ENCODE measurements at places on chromosomes 13 and 19.

GRCh38 chr13:40102360-40102727 lies 446.9 kb downstream of the COG6 start:
- DNase-seq, result no peak

DNA sequence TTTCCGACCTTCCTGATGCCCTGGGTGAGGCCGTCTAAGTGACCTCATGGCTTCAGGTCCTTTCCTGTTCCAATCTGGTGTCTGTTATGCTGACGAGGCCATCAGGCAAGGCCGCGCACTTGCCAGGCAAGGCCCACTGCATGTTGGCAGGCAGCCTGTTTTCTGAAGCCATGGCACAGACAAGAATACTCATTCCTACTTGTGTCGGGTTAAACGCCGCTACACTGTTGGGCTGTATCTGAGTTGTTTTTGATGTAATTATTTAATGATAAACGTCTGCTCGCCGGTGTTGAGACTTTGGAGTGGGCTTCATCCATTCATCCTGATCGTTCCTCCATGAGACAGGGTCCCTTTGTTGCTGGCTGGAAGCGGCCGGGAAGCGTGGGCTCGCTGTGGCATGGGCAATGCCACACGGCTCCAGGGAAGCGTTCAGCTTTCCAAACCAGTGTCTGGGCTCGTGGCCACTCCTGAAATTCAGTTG lies 92.1 kb downstream of the ATP11A start:
- DNase-seq, result peak; percentile 40

DNA sequence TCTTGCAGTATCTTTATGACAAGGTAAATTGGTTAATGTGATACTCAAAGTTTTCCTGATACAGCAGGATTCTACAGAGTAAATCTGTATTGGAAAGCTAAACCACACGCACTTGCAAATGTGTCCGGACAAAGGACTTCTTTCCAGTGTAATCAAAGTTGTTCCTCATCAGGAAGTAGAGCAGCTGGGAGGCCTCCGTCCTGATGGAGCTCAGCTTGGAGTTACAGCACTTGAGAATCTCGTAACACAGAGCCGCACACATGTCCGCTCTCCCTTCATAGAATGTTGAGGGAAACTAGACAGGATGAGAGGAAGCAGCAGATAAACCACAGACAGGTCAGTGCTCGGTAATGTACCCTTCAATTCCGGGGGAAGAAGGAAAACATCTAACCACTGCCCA lies 78.8 kb upstream of the SLC15A1 start:
- DNase-seq, result no peak

DNA sequence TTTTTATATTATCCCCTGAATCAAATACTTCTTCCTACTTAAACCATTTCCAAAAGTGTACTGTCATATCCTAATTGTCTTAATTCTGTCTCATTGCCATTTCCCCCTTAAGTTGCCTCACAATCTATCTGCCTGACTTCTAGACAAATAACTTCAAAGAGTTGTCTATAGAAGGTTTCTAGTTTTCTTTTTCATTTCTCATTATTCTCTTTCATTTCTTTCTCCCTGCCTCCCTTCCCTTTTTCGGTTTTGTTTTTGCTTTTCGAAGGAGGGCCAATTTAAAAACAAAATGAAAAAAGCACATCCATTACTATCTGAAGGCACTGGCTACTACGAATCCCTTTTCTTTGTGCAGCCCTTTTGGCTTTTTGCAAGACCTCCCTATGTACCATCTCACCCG lies 367.2 kb downstream of the DNAJC15 start:
- DNase-seq, result no peak

DNA sequence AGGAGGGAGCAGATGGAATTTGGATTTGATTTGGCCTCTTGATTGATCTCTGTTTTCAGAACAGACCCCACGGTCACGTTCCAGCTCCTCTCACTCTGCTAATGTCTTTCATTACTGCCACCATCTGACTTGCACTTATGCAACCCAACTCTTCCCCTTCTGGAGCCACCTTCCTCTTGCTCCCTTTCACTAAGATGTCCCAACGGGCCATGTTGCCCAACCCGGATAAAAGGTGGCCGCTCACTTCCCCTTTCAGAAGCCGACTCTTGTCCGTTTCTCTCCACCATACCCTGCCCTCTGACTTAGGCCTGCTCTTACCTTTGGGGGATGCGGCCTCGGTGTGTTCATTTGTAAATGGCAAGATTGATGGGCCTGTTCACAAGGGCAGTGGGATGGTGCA lies 27.4 kb upstream of the CYP4F8 start:
- DNase-seq, result no peak

DNA sequence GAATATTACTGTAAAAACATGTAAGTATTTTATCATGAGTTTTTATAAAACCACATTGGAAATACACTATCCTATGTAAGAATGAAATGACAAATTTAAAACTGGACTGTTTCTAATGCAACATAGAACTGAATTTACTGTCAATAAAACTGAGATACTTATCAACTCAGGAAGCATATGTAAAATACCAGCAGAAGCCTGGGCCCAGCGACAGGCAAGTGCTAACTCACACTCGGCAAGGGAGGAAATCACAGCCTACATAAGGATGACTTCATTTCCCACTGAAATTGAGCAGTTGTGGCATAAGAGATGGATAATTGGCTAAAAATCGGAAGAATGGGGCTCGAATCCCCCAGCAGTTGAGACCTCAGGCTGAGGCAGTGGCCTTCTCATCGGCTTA lies 12.1 kb downstream of the PROZ start:
- DNase-seq, result no peak

- DNase-seq, result no peak
These were observed 504.9 kb downstream of the DIAPH3 start for GRCh38 chr13:59658738-59659330.

DNA sequence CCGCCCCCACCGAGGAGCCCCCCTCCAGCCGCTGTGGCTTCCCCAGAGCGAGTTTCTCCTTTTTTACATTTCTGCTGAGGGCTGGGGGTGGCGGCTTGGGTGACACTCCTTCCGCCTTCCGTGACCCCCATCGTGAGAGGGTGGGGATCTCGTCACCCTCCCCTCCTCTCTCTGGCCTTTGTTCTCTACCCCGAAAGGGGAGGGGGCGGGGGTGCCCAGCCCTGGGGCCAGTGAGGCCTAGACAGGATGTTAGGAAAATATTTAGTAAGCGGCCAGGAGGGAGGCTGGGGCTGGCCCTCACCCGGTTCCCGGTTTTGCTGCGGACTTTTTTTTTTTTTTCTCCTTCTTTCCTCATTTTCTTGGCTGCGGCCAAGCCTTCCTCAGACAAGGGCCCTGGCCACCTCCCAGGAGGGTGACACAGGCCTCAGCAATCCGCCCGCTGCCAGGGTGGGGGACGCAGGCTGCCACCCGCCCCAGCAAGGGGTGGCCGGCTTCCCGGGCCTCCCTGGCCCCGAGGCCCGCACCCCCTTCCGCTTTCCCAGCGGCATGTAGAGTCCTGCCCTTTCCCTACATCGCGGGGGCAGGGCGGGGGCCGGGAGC lies 3.9 kb downstream of the MIDN start:
- peak; percentile 99 for DNase-seq

- DNase-seq, result no peak
These were observed 75.0 kb downstream of the RYR1 start for GRCh38 chr19:38508507-38508906.

DNA sequence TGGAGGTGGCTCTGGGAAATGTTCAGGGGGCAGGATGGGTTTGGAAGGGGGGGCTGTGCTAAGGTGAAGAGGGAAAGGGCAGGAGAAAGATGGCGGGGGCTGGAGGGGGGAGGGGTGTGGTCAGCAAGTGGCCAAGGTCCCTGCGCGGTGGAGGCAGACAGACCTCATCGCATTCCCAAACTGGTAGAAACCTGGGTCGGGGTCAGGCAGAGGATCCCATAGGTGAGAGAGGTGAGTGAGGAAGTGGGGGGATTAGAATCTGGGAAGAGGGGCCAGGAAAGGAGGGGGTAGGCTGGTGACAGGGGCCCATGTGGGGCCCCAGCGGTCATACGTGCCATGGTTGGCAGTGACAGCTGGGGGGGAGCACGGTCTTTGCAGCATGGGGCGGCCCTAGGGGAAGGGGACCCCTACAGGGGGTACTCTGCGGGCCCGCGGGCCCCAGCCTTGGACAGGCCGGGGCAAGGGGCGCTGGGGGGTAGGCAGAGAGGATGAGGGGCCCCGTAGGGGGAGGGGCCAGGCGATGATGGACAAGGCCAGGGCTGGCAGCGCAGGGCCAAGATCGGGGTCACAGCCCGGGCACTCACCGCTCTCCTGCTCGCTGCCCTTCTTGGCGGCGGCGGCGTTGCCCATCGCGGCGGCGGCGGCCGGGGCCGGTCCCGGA lies 514 bp downstream of the PRKACA start:
- DNase-seq, result no peak

DNA sequence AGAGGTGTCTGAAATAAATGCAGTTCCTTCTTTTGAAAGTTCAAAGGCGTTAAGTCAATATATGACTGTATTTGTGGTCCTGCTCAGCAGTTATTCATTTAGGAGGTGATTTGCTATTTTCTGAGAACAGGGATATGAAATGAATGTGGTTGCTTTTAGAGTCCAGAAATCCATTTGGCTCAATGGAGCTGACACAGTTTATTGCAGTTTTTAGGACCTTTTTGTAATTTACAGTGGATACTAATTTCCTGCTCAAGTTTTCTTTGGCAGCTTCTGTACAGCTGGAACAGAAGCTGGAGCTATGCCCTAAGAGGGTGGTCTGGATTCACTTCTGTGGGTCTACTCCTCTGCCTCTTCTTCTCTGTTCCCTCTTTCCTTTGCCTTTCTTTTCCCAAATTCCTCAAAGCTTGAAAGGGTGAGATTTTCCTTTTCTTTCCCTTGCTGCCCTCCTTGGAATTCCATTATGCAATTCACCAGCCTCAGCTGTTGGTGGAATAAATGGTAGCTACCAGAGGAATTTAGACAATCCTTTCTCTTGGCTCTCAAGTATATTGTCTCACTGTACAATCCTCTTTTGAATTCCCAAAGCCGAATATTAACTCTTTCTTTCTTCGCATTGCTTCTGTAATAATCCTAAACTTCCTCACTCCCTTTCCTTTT lies 39.9 kb downstream of the ITGBL1 start:
- DNase-seq, result peak; percentile 71

DNA sequence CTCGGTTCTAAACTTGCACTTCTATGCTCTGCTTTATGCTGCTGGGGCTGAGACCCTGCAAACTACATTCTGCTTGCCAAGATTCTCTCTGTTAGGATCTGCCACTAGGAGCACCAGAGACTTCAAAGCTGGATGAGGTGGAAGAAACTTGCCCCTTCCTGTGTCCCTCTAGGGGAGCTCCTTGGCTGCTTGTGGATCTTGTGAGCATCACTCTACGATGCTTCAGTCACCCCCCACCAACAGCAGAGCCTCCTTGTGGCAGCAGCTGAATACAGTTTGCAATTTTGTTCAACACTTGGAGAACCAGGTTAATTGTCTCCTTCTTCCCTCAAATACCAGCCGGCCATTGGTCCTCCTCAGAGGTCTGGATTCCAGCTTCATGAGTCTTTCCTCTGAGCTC lies 310.6 kb downstream of the FGF14 start:
- no peak for DNase-seq

DNA sequence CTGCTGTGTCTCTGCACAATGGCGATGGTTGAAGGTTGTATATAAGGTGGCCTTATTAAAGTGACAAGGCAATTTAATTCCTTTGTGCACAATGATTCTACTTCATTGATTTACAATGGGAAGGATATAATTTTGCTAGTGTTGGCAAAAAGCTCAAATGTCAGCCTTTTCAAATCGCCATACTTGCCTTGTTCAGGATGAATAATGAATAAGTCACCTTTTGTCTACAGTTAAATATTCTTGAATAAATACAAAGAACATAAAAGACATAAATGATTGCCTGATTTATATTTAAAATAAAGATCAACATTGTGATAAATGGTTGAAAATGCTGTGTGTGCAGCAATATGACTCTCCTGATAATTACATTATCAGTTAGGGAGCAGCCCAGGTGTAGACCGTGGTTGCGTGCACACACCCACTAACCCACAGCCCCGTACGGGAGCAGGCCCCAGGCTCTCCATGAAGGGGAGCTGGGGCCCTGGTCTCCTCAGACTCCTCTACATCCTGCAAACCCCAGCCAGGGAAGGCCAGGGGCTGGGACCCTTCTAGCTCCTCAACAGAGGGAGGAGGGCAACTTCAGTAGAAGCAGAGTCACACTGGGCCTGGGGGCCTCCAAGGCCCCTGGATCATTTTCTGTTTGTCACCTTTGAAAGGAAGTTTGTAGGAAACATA lies 64.9 kb downstream of the TEX29 start:
- DNase-seq, result no peak

DNA sequence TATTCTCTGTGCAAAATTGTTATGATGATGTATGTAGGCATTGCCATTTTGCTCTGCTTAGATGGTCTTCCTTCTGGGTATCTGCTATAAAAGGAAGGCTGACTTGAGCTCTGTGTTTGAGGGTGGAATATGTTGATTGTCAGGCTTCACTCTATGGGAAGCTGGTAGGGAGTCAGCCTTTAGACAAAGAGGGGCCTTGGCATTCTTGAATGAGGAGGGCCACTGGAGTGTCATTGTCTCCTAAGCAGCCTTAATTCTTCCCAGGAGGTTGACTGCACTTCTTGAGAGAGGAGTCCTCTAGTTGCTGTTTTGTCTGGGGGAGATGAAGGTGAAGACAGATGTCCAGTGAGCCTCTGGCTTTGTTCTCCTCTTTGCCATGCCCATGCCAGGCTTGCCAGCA lies 266.8 kb downstream of the KCNRG start:
- no peak for DNase-seq

DNA sequence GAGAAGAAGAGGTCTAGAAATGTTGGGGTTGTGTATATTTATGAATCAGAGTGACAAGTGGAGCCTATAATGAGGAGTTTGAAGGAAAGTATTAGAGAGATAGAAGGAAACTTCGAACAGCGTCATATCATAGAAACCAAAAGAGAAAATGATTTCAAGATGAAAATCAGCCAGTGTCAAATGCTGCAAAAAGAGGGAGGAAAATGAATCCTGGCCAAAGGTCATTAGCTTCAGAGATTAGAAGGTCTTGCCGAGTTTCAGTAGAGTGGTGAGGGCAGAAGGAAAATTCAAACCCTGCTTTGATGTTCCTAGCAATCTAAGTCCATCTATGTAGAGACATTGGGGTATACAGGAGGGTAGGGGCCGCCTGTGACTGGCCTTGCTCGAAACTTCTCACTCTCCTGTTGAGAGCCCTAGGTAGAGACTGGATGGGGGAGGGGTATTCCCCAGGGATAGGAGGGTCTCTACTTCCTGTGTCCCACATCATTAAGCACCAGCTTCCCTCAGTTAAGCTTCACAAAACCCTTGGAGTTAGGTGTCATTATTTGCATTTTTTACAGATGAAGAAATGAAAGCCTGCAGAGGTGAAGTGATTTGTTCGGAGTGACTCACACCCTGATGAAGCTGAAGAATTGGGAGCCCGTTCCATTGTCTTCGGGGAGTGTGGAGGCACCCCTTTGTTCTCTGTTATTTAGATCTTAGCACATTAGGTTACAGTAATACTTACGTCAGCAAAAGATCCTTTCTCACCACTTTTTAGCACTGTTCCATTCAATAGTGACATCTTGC lies 62.8 kb downstream of the FGF9 start:
- DNase-seq, result no peak

GRCh38 chr13:83503424-83503823 lies 378.9 kb downstream of the SLITRK1 start:
- peak; percentile 35 for DNase-seq

DNA sequence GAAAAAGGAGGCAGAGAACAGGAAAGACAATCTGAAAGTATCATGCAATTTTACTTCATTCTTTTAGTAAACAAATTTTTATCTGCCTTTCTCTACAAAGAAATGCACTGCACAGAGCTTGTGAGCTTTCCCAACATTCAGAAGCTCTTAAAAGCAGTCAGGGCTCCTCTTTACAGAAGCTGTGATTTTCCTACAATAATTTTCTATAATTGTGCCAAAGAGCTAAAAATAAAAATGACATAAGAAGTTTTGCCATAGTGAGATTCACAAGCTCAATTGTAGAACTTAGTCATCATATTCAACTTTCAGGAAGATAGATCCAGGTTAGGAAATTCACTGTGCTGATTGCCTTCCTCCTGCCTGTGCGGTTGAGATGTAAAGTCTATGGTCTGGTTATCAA lies 341.4 kb downstream of the PCDH9 start:
- DNase-seq, result no peak
